Glutamatergic neuron (in vitro differentiated cells): ENCODE measurements at places on chromosomes 4 and X.

DNA sequence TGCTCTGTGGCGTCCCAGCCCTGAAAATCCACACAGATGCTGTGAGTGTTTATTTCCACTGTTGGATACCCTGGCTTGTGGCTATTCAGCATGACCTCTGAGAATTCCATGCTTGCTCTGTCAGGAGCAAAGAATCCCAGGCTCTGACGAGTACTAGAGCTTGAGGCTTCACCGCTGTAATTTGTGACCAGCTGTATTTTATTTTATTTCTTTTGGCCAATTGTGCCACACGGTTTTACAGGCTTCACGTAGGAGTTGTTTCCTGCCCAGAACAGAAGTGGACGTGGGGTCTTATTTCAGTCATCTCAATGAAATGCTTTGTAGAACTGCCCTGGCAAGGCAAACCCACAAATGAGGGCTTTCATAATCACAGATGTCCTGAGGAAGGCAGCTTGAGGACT, 69.4 kb upstream of the CLDN34 start:
- DNase-seq = no peak

DNA sequence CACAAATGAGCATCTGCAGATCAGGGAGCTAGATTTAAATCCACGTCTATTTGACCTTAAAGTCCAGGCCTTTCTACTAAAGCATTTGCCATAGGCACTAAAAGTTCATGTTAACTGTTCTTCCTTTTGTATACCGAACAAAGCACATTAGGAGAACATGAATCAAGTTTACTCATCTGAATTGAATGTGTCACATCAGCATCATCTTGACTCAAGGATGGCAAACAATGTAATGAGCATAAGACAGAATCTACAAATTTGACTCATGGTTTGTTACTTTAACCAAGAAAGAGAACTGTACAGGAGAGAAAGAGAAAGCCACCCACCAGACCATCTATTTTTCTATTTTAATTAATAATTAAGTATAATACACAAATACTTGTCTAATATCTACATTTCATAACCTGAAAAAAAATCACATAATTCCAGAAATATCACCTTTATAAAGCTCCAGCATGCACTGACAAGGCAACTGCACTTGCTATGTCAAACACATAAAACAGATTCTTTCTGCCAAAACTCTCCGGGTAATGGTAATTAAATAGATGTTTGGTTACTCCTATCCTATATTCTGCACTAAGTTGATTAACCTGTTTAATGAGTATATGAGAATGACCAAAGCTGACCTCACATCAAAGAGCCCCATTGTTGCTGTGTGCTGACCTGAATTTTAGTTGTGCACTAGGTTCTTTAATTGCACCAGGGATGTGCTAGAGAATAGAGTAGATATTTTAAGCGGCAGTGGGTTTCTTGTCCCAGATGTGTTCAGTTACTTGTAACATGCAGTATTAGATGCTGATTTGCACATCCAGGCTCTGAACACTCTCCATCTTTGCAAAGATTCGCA, 42.5 kb upstream of the LEF1 start:
- DNase-seq = no peak

GRCh38 chr4:81505004-81505598, 33.4 kb upstream of the RASGEF1B start:
- no peak for DNase-seq

- DNase-seq = no peak
Observed at GRCh38 chr4:8409264-8410065, 31.1 kb downstream of the ACOX3 start.

GRCh38 chrX:18887825-18888212, 96.1 kb downstream of the PHKA2 start:
- no peak for DNase-seq

DNA sequence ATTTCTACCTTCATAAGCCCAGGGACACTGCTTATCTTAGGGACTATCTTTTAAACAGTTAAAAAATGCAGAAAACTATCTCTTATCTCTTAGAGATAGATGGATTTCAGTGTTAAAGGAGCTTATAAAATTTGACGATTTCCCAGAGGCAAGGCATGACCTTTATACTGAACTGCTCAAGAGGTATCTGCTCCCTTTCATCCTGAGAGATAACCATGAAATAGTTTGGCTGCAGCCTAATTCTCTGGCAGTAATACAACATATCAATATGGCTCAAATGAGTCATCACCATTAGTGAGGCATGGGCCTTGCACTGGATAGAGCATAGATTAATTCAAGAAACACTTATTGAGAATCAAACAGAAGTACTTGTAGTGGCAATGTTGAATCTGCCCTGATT, 348.2 kb upstream of the GRIA3 start:
- no peak for DNase-seq

DNA sequence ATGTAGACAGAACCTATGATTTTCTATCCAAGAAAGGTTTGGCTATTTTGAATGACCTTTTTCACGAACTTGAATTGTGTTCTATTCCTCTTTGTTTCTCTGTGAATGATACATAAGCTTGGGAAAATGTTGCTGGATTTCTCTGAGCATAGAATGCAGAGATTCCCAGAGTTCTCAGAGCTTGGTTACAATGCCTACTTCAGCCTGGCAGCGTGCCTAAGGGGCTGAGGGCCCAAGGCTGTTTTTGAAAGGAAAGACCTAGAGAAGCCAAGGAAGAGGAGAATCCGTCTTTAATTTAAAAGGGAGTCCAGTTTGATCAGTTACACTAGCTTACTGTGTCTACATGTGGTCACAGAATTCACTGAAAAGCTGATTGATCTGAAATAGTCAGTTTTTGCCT, 55.3 kb upstream of the CXorf51B start:
- no peak for DNase-seq

GRCh38 chr4:183256756-183257385, 63.2 kb downstream of the CLDN22 start:
- peak; percentile 76 for DNase-seq

- no peak for DNase-seq
Observed at GRCh38 chr4:158065176-158065575, 107.6 kb downstream of the GASK1B start.

DNA sequence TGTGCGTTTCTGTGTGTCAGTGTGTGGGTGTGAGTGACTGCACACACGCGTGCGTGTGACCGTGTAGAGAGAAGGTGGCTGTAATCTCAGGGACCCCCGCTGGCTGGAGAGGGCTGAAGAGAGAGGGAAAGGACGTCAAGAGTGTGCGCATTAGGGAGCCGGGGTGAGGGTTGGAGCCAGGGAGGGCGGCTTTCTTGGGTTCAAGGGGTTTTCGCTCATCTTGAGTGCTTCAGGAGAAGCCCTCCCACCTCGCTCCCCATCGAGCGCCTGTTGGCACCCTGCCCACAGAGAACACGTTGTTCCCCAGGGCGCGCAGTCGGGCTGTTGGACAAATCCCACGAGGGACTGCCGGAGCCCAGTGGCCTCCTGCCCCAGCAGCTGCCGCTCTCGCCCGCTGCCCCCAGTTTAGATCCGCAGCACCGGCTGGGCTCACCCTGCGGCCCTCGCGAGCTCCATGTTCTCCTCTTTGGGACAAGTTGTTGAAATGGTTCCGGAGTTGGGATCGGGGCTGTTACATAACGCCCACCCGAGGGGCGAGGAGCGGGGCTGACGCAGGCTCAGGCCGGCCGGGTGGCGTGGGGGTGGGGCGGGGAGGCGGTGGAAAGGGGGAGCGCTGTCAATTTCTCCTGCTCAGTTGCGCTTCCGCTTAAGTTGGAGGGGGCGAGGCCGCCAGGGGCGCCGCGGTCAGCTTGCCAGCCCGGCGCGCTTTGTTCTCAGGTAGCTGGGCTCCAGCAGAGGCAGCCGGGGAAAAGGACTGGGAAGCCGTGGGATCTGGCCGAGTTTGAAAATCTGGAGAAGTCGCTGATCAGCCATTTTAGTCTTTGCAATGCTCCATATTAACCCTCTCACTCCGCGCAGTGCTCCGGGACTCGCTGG, 1.6 kb downstream of the GRIA2 start:
- DNase-seq = peak; percentile 79

GRCh38 chrX:150456466-150456865, 93.3 kb downstream of the MAMLD1 start:
- DNase-seq = no peak

- DNase-seq = no peak
Observed at GRCh38 chr4:16194214-16194613, 32.1 kb downstream of the TAPT1 start.

DNA sequence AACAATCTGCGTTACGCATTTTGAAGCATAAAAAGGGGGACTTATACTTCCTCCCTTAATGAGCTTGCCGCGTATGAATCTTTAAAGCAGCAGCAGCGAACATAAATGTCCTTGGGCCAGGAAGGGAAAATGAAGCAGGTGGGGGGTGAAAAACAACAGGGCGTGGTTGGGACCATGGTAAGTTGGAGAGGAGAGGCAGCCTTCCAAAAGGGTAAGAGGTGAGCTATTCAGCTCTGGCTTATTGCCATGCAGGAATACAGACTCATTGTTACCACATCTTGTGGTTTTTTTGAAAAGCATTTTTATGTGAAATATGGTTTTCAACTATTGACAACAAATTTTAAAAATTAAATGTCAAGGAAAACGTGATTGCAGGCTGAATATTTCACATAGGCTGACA, 710.7 kb upstream of the FAM241A start:
- no peak for DNase-seq

DNA sequence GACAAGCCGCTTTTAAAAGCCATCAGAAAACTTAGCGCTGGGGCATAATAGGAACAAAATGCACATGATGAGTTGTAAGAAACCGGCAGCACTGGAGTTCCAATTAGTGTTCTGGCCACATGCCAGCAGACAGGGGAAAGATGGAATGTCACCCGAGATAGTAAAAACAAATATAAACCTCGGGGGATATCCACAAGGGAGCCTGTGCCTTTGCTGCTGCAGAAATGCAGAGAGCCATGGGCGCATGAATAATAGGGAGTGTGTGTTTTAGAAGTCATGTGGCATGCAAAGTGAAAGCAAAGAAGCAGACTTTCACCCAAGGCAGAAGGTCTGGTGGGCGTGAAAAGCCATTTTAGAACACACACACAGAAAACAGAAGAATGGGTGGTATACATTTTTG, 19.1 kb downstream of the GPRASP3 start:
- no peak for DNase-seq

DNA sequence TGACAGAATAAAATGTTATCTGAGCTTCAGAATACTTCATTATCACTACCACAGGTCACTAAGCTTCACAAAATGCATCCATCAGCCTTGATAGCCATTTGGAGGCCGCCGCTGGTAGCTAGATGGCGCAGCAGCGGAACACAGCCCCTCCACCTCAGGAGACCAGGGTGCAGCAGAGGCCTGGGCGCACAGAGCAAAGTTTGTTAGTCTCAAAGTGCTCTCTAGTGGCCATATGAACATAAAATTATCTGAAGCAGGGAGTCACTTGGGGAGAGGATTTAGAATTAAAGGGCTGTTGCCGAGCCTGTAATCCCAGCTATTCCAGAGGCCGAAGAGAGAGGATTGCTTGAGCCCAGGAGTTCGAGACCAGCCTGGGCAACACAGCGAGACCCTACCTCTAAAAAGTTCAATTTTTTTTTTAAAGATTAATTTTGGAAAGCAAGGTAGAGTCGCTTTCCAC, 8.1 kb upstream of the DCTD start:
- DNase-seq = peak; percentile 64

GRCh38 chr4:83731609-83732008, 195.7 kb downstream of the GPAT3 start:
- DNase-seq = no peak

- no peak for DNase-seq
Observed at GRCh38 chrX:72247206-72247942, 8.5 kb upstream of the ERCC6L start.

DNA sequence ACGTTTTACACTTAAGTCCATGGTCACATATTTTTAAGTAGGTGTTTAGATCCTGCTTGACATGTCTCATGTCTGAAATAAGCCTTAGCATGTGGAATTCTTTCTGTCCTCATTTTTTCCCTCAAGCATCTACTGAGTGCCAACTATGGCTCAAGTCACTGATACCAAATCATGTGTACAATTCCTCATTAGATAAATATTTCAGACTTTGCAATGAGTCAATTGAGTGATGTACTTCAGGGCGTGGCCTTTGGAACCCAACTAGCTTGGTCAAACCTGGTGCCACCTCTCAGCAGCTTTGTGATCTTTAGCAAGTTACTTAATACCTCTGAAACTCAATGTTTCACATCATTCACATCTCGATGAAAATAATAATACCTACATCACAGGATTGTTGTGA, 12.6 kb upstream of the JADE1 start:
- no peak for DNase-seq

GRCh38 chr4:3013839-3014350, 50.5 kb downstream of the GRK4 start:
- DNase-seq = no peak

- no peak for DNase-seq
Observed at GRCh38 chr4:102301167-102301566, 44.1 kb downstream of the SLC39A8 start.

GRCh38 chrX:37641859-37642258, 43.7 kb upstream of the XK start:
- DNase-seq = no peak

- DNase-seq = no peak
Observed at GRCh38 chr4:85910985-85911384, 436.0 kb downstream of the ARHGAP24 start.

DNA sequence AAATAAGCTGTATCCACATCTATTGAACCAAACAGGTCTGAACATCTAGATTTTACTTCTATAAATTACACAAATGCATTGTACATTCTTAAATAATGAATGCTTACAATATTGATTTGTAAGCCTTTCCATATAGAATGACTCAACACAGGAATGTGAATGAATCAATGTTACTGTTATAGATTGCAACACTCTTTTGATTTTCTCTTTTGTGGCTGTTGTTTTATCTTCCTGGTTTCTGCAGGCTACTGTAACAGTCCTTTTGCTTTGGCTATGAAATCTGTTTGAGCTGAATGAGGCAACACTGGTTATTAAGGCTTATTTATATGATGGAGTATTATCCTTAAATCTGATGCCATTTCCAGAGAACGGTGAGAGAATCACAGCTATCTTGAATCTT, 49.5 kb downstream of the GPR50 start:
- no peak for DNase-seq

GRCh38 chrX:154355776-154356140, 18.7 kb downstream of the FLNA start:
- DNase-seq = no peak

GRCh38 chr4:25767877-25768725, 94.7 kb downstream of the SEL1L3 start:
- DNase-seq = peak; percentile 63

GRCh38 chr4:16838226-16838875, 60.1 kb downstream of the LDB2 start:
- DNase-seq = no peak

GRCh38 chrX:40097141-40097503, 636 bp downstream of the BCOR start:
- DNase-seq = no peak

DNA sequence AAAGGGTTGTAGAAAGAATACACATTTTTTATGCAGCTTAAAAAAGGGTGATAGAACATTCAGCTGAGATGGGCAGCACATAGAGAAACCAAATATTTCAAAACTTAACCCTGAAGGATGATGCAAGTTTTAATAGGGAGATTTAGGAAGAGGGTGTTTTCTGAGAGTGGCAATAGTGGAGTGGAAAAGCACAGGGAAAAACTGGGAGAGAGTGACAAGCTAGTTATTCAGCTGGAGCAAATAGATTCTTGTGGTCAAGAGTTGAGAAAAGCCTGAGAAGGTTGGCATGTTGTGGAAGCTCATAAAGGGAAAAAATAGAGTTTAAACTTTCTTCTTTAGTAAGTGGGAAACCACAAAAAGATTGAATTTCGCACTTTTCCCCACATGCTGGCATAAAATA, 359.6 kb upstream of the PITX2 start:
- no peak for DNase-seq

- no peak for DNase-seq
Observed at GRCh38 chrX:100591256-100592051, 6.7 kb downstream of the TNMD start.

GRCh38 chrX:24025741-24026403, 1.1 kb downstream of the KLHL15 start:
- no peak for DNase-seq
